ENCODE measurements at places on chromosomes 1 and 21.

GRCh38 chr1:187570166-187570565, 741.4 kb downstream of the PLA2G4A start:
- DNase-seq = no peak

DNA sequence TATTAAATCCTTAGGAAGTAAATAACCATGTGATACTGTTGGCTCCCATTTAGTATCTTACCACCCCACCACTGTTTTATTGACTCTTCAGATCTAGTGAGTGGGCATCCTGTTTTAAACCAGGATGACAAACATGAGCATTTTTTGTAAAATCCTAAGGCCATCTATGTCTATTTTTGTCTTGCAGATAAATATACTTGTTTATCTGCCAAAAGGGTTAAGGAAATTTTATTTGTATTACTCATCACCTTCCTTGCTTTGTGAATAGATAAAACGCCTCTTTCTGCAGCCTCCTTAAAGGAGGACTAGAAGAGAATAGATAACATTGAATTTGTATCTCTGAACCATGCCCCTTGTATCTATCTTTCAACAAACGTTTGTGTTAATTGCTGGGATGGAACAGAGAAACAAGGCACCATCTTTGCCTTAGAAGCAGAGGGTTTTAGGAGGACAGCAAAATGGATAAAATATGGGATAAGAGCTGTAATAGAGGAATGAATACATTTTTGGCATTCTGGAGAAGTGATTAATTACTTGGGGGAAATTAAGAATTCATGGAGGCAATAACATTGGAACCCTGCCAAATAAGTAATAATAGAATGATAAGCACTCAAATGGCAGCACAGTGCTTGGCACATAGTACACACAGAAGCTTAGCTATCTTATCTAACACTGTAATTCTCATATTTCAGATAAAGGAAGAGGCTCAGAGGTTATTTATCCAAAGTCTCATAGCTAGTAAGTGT, 14.7 kb downstream of the YTHDF2 start:
- DNase-seq = no peak

GRCh38 chr1:233042834-233043233, 92.4 kb downstream of the NTPCR start:
- DNase-seq = no peak

GRCh38 chr1:8879922-8880676, 1.6 kb upstream of the ENO1 start:
- peak; percentile 52 for DNase-seq

GRCh38 chr1:7643530-7643929, 127.6 kb upstream of the VAMP3 start:
- DNase-seq = no peak

GRCh38 chr1:110214454-110215404, 4.6 kb downstream of the KCNC4 start:
- peak; percentile 44 for DNase-seq

- DNase-seq = no peak
Observed at GRCh38 chr1:20325844-20326420, 35.3 kb downstream of the VWA5B1 start.

- no peak for DNase-seq
Observed at GRCh38 chr21:24456358-24456757, 1150.9 kb downstream of the MRPL39 start.

DNA sequence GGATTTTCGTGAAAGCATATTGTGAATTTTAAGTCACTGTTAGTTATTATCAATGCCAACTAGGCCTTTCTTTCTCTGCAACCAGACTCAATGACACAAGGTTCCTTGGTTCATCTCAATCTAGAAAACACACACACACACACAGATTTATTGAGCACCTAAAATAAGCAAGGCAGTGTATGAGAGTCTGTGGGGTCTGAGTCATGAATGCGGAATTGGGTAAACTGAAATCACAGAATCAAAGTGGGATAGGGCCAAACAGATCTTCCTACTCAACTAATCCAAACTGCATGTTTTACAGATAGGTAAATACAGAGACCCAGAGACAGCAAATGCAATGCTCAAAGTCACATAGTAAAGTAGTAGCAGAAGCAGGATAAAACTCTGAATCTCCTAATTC, 48.5 kb upstream of the NRDC start:
- DNase-seq = no peak

- DNase-seq = no peak
Observed at GRCh38 chr1:99704356-99704816, 58.5 kb downstream of the PALMD start.

DNA sequence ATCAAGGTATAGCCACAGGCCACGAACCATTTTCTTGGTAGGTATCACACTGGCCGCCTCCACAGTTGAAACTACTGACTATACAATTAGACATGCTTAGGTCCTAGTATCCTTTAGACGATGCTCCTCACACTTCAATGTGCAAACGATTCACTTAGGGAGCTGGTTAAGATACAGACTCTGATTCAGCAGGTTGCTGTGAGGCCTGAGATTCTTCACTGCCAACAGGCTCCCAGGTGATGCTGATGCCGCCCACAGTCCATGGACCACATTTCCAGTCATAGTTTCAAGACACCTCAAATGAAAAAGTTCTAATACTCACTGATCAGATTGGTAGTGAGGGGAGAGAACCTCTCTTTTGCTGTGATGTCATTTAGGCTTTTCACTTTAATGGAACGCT, 6.8 kb downstream of the ATP5PO start:
- DNase-seq = no peak

DNA sequence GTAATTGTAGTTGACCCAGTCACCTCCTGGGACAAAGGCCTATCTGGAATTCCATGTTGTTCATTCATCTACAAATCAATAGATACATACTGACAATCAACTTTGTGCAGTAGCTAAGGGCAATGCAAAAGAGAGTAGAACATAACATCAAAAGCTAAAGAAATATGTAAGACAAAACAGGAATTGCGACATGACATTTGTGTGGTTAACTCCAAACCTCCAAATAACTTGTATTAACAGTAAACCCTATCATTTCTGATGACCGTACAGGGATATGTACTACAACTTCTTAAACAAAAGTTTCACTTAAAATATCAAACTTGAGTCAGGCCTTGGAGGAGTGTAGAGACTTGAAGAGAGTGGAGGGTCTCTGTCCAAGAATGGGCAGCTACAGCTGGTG, 317.6 kb downstream of the SPATA17 start:
- DNase-seq = no peak

GRCh38 chr21:27157097-27157496, 190.2 kb upstream of the ADAMTS5 start:
- no peak for DNase-seq

DNA sequence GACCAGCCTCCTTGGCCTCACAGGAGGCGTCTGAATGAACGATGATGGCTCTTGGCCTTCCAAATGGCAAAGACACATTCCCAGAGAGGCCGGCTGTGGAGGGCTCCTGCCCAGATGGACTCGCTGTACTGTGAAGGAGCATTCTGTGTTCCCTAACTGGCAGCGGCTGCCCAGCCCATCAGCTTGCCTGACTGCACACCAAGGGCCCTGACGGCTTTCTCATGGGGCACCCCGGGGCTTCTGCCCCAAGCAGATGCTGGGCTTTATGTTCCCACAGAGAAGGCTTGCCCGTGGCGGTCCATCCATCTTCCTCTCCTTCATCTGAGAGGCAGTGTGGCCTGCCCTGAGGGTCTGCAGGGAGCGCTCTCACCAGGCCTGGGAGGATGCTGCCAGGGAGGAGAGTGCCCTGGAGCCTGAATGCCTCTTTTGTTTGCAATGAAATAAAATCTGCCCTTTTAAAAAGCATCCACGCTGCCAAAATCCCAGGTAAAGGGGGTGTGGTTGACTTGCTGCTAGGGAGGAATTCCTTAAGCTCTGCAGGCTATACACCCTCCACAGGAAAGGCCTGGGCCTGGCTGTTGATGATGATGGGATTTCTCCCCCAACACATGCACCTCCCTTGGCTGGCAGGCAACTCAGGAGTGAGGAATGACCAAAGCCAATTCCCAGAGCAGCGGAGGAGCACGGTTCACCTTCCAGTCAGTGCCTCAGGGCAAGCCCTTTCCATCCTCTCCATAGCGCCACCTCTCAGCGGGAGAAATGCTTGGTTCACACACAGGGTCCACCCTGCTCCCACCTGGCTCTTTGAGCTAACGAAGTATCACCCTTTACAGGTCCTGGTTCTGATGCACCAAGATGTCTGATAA, 84.6 kb upstream of the SSX2IP start:
- DNase-seq = peak; percentile 62

- no peak for DNase-seq
Observed at GRCh38 chr1:160789702-160790611, 6.0 kb upstream of the LY9 start.

DNA sequence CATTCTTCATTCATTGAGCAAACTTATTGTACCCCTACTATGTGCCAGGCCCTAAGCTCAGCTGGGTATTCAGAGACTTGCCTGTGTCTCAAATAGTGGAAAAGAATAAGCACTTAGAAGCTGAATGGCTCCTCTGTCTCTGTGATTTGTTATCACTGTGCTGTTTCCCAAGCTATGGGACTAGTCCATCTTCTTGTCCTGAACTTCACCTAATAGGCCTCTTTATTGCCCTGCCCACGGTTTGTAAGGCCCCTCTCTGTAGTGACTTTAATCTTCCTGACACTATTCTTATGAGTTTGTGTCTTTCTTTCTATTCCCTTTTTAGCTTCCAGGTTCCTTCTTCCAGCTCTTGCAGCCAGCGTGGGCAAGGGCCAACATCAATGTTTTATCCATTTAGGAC, 85.4 kb upstream of the LPGAT1 start:
- DNase-seq = no peak

GRCh38 chr1:97680470-97680869, 240.4 kb downstream of the DPYD start:
- no peak for DNase-seq

- DNase-seq = no peak
Observed at GRCh38 chr1:21437341-21437640, 2.6 kb upstream of the NBPF3 start.

- DNase-seq = no peak
Observed at GRCh38 chr1:94697839-94698238, 122.3 kb upstream of the SLC44A3 start.

- no peak for DNase-seq
Observed at GRCh38 chr1:240501115-240501514, 110.8 kb downstream of the GREM2 start.

DNA sequence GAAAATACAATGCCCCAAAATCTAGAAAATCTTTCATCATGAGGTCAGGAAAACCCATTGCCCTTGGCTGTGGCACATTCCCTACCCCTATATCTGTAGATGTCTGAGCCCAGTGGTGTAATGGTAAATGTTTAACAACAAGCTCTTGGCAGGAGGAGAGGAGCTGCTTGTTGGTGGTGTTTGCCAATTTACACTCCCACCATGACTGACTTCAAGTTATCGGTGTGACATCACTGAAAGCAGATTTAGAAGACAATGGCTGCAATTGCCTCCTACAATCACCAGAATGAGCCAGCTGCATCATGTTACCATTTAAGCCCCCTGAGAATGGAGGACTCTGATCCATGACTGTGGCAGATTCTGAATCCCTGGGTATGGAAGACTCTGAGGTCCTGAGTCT, 70.9 kb downstream of the SDC3 start:
- DNase-seq = no peak

- no peak for DNase-seq
Observed at GRCh38 chr1:40096646-40096976, 441 bp downstream of the PPT1 start.

- DNase-seq = no peak
Observed at GRCh38 chr1:238501290-238501689, 610.6 kb upstream of the ZP4 start.

GRCh38 chr1:54404263-54404662, 1.9 kb downstream of the SSBP3 start:
- DNase-seq = no peak

- DNase-seq = no peak
Observed at GRCh38 chr1:189212606-189213005, 1265.1 kb downstream of the BRINP3 start.

DNA sequence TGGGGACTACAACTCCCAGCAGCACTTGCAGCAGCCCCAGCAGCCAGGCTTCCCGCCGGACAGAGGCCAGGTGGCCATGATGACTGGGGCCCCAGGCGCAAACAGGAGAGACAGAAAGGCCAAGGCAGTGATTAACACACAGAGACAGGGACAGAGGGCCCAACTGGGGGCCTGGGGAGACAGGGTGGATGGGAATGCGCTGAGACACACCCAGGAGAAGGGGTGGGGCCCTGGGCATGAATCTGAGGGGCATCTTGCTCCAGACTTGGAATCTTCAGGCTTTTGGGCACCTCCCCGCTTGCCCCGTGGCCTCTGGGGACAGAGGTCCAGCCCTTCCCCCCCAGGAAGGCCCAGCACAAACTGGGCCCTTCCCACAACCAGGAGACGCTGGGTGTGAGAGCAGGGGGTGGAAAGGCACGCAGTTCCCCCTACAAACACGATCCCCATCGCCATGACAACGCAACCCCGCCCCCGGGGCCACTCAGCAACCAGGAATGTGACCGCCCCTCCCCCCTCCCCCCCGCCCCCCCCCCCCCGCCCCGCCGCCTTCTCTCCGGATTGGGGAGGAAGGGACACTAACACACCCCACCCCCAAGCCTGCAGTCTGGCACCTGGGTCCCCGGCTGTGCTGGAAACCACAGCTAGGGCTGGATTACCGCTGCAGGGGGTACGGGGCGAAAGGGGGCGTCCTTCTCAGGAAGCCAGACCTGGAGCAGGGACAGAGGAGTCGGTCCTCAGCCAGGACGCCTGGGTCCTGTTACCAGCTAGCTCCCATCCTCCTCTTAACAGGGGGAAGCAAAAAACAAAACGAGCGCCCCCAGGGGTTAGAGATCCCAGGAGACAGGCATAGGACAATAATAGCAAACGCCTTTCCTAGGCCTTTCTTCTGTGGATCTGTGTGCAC, 4.5 kb downstream of the HDGF start:
- peak; percentile 91 for DNase-seq

GRCh38 chr1:230401101-230401500, 25.0 kb downstream of the PGBD5 start:
- no peak for DNase-seq

DNA sequence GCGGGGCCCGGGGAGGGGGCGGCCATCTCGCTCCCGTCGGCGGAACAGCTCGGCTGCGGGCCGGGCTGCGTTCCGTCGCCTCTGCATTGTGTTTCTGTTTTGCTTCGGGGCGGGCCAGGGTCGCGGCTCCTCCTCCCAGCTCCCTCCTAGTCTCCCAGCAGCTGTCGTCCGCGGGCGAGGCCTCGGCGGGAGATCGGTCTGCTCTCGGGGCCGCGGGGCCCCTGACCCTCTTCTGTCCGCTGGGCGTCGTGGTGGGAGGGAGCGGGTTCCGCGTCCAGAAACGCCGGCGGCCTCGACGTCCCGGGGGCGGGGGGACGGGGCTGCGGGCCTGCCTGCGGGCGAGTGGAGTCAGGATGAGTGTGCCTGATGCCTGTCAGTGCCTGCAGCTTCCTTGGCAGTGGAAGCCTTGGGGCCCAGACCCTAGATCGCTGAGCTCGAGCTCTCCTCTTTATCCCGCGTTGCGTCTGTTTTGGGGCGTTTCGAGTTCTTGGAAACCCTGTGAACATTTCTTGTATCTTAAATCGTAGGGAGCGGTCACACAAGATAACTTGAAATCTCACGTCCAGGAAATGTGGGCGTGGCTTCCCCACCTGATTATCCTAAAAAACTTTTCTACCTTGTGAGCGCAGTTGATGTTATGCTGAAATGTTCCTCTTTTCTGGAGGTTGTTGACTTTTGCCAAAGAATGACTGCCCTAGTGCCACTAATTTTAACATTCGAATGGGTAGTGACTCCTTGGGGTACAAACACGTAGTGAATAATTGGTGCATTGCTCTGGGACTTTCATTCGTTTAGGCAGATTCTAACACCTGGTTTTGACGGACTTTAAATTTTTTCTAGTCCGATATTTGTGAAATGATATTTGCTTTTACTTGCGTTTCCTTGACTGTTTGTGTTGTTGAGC, 676 bp downstream of the MORC3 start:
- DNase-seq = peak; percentile 71
